WERI-Rb-1 (cell line): ENCODE measurements at places on chromosomes 2 and 18.
A peak's percentile ranks its signal among the peaks of the same experiment; 100 is the strongest.

DNA sequence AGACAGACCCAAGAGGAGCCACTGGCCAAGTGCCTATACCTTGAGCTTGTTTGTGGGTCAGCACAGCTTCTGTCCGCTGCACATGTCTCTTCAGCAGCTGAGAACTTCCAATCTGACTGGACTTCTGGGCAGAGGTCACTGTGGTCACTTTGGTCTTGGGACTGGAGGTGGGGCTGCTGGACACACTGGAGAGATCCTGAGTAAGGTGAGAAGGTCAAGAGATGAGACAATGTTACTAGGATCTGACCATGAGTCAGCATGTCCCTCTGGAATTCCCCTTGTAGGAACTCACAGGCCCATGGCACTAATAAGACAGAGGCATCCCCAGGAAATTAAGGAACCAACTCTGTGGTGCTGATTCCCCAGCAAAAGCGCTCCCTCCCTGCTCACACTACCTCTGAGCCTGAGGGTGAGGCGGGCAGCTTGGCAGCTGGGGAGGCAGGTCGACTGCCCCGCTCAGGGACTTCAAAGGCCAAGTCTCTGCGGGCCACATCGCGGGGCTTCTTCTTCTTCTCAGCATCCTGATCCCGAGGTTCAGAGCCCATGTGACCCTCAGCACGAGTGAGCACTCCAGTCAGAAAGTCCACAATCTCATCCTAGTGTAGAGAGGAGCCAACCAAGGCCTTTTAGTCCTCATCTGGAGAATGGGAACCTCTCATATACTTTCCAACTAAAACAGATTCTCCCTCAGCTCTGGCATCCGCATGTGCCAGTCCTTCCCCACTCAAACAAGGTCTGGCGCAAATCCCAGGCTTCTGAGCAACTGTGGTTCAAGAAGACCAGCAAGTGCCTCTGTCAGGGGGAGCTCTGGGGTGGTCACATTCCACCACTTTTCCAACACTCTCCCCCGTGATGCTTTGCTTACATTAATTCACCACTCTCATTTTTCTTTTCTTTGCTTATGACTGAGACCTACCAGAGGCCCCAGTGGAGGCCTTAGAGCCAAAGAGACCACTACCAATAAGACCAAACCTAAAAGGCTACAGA, 29.4 kb downstream of the KANSL3 start:
- DNase-seq: no peak

DNA sequence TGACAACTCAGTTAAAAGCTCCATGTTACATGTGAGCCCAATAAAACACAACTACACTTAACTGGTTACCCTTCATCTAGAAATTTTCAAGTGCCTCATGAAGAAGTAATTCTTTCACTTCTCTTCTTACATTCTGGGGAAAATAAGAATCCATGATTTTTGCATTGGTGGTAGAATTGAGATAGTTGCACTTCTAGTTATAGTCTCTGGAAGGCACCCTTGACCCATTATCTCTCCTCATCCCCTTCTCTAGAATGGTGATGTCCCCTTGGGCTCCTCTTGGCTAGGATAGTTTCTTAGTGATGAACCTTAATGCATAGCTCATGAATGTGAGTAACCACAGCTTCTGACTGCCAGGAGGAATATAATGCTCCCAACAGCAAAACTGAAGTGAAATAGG, 3.6 kb downstream of the LGALSL start:
- DNase-seq: no peak

- no peak for DNase-seq
Observed at GRCh38 chr2:240573071-240573515, 4.8 kb downstream of the RNPEPL1 start.

DNA sequence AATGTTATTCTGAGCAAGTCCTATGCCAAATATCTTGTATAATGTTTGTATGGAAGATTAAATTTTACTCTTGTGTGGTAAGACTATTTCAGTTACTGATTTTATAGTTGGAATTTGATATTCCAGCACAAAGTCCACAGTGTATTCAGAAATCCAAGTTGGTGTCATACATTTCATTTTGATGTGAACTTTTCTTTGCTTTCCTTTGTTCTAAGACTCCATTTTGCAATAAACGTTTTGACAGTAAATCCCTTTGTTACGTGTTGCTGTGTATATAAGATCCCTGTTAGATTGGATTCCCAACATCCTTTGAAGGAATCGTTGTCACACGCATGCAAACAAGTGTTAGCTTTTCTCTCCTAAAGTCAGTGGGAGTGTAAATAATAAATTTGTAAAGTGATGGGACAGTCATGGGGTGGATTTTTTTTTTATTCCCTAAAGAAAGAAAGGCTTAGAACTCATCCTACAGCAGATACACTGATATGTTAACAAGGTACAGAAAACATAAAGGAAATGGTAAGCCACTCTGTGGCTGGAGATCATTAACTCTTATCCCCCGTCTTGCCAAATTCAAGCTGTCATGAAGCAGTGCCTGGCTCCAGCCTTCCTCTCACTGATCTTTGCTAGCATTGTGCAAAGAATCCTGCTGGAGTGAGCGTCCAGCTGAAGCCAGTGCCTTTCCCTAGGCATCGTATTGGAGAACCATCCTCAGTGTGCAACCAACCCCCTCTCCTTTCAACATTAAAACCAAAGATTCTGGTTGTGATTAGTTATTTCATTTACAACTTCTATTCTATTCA, 127.6 kb upstream of the CDCA7 start:
- DNase-seq: no peak

- no peak for DNase-seq
Observed at GRCh38 chr2:46569061-46569560, 89.7 kb downstream of the TMEM247 start.

GRCh38 chr2:190036071-190036470, 26.5 kb downstream of the MSTN start:
- no peak for DNase-seq

DNA sequence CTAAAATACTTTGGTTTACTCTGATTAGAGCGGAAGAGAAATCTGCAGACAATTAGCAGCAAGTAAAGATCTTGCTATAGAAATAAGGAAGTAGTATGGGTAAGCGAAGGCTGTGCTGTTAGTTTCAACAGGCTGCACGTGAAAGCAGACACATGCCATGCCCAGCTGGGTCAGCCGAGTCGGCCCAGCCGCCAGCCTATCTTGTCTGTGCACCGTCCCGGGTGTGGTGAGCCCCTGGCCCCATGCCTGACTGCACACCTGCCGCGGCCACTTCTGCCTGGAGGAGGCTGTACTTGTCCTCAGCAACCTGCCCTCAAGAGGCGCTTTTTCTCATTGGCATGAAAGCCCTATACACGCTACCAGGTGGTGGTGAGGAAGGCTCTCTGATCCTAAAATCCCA, 185.5 kb downstream of the SEPTIN10 start:
- no peak for DNase-seq

DNA sequence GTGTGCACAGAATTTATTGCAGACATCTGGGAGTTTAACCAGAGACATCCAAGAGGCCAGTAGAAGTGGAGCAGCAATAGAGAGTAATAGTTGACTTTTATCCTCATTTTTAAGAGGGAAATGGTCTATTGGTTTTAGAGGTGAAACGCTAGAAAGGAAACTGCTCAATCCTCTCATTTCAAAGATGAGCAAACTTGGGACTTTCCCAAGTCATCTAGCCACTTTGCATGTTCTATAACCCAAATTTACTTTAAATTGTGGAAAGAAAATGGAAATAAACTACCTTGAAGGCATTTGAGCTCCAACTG, 601.7 kb downstream of the ARHGAP15 start:
- no peak for DNase-seq

DNA sequence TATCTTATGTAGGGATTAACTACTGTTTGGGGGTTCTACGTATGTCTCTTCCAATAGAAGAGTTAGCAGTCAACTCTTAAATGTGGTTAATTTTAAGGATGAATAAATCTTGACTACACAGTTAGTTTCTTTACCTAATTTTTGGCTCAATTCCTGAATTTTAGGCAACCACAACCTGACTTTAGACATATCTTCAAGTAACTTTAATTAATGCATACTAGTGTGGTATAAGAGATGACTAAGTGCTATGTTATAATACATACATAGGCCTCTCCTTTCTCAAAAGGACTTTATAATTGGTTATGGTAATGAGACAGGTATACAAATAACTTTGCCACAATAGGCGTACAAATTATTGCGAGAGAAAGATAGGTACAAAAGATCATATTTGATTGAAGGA, 312.0 kb downstream of the IRS1 start:
- DNase-seq: no peak

DNA sequence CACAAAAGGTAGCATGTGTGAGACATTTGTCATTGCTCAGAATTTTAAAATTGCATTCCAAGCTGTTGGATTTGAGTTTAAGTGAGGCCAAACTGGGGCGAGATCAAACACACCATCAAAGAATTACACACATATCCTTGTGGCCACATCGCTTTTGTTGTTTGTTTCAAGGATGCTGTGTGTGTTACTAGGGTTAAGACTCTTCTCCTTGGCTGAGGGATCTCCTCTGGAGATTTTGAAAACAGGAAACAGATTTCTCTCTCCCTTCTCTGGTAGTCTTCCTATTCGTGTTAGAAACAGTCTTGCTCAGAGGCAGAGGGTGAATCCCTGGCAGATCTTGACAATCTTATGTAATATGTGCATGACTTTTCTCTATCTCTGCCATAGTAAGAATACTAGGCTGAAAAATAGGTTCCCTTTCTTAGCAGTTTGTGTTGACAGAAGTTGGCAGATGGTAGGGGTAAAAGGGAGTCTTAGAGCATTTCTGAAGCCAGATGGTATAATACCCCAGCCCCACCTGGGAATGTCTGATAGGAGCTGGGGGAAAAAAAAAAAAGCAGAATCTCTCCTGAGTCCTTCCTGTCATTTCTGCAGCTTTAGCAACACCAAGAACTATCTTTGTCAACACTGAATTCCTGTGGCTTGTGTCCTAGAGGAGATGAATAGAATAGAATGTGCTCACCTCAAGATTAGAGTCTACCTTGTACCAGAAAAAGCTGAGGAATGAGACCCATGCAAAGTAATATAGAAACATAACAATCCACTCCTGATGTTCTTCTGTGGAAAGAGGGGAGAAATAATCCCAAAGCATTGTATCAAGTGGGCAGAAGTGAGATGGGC, 101.8 kb downstream of the XRCC5 start:
- DNase-seq: no peak

DNA sequence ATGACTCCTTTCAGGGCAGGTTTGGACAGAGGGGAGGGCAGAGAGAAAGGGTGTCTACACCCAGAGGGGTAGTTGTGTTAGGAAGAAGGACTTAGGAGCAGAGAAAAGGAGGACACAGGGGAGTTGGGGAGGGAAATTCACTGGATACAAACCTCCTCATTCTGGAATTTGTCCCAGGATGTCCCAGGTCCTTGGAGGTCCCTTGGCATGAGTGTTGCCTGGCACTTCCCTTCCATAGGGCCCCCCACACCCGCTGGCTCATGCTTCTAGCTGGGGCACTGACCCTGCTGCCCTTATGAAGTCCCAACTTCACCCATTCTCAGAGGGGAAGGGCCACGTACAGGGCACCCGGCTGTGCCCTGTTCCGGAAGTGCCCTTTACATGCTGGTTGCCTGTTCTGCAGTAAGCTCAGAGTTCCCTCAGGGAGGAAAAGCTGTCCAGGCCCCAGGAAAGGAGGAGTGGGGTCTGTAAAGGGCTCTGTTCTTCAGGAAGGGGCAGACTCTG, 93.6 kb upstream of the SMAD2 start:
- DNase-seq: no peak

DNA sequence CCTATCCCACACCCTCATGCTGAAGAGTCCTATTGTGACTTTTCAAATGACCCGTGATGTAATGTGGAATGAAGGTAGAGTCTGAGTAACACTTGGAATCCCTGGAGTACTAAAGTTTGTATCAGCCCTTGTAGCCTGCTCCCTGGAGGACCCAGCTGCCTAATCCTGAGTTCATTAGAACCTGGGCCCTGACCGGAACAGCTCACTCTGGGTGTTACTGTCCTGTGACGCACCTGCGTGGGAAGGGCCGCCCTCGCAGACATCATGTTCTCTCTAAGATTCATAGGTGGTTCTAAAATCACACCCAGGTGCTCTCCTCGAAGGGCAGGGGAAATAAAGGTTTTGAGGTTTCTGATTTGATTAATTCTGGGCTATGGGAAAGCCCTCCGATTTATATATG, 62.3 kb downstream of the NCK2 start:
- DNase-seq: no peak

GRCh38 chr2:133787207-133787606, 218.9 kb upstream of the NCKAP5 start:
- DNase-seq: no peak

GRCh38 chr2:45000921-45001868, 8.1 kb downstream of the SIX2 start:
- no peak for DNase-seq

- DNase-seq: no peak
Observed at GRCh38 chr2:119134775-119135174, 23.8 kb downstream of the C1QL2 start.

DNA sequence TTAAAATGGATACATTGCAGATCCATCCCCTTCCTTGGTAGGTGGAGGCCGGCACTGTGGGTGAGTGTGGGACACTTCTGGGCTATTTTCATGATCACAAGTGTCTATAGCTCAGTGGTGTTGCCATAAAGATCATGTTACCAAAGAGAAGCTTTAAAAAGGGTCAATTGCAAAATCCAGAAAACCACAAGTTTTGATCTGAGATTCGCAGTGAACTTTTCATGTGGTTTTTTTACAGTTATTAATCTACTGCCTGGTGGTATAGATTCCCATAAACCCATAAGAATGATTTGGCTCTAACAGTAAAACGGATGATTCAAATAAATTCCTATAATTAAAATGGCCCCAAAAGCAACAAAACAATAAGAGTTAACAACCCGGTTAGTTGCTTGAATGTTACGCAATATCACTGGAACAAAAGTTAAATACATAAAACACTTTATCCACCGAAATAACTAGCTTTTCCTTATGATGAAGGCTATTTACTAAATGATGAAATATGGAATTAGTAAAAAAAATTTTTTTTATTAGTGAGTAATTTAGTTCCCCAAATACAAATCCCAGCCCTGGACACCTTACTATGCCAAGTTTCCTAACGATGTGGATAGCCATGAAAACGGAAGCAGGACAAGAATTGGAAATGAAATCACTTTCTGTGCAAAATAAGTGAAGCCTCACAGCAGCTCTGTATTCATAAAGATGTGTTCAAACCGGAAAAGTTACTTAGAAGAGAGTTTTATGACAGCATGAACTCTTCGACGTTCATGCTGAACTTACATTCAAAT, 95.6 kb upstream of the THOC1 start:
- DNase-seq: no peak

DNA sequence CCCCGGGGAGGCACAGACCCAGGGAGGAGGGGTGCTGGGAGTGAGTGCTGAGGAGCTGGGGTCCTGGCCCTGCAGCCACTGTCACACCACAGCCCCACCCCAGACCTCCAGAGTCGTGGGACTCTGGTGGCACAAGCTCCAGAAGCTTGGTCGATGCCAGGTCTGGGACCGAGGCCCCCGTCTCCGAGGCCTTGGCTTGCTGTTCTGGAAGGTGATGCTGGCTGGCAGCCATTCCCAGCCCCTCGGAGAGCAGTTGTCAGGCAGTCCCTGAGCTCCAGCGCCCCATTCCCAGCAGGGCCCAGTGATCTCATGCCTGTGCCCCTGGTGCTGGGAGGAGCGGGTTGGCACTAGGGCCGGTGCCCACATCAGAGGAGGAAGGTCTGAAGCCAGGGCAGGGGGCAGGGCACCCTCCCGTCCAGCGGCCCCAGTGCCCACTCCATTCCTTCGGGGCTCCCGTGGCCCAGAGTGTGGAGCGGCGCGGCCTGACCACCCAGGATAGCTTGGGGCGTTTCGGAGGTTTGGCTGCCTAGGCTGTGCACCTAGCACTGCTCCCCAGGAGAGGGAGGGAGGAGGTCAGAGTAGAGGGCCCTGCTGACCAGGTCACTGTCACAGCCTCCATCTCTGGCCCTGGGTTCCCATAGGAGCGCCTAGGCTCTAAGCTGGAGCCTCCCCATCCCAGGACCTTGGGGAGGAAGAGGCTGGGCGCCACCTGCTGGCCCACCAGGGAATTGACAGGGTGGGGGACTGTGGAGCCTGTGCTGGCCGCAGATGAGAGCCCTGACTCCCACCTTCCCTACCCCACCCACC, 16.8 kb upstream of the ALPI start:
- peak; percentile 67 for DNase-seq
